ENCODE measurements at places on chromosomes 5 and 9.

DNA sequence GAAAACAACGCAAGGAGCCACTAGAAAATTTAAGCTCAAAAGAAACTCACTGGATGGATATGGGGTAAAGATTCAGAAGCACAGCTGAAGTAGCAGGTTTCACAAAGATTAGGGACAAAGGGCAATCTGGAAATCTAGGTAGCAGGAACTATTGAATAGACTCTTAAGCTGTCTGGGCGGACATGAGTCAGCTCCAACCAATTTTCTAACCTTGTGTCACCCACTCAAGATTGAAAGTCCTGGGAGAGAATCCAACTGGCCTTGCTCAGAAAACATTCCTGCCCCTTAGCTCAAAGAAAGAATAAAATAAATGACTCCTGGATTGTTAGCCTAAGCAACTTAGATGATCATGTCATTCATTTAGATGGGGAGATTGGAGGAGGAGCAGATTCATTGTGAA lies 69.2 kb downstream of the STK32A start:
- DNase-seq, result peak; percentile 49

DNA sequence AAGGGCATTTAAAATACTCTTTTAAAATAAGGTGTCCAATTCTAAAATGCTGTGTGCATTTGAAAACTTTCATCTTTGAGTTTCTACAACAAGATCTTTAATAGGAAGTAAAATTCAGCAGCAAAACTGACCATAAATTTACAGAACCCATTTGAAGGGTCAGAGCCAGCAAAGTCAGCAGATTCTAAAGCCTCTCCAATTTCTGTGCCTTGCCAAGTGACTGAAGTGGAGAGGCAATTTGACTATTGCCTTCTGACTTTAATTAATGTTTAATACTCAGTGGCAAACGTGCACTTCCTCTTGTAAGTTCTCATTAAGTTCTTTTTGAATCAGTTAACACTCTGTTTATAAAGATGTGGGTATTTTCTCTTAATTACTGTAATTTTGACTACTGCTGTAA lies 155.2 kb downstream of the BAAT start:
- DNase-seq, result no peak

- peak; percentile 40 for DNase-seq
Measured at GRCh38 chr9:4214486-4214885, 85.4 kb downstream of the GLIS3 start.

GRCh38 chr5:108168915-108169314 lies 213.0 kb downstream of the FBXL17 start:
- no peak for DNase-seq

- DNase-seq, result peak; percentile 44
Measured at GRCh38 chr9:99269416-99269815, 47.3 kb downstream of the SEC61B start.

- DNase-seq, result no peak
Measured at GRCh38 chr5:90939211-90939610, 380.6 kb downstream of the ADGRV1 start.
